Smooth muscle cell of the pulmonary artery (primary cell): ENCODE measurements at places on chromosomes 12 and 14. TPM values are rescaled to one million over a fixed set of nuclear protein-coding genes. Genes with fewer than 3 reads are reported as not detected.

The C12orf56 gene
- 0.20 and 0.40 TPM in 2 replicates for total RNA-seq

The TOMM20L gene
- total RNA-seq = not detected in 2 replicates

The CCDC60 gene
- not detected in 2 replicates for total RNA-seq

The FGF6 gene
- total RNA-seq = not detected in 2 replicates

The REM2 gene
- total RNA-seq = 0.07 and 0.13 TPM in 2 replicates

The KRT6C gene
- 0.07 TPM in 1 of 2 replicates, not detected in the other for total RNA-seq

The GSG1 gene
- total RNA-seq = 0.07 and 0.39 TPM in 2 replicates

The ZNF641 gene
- 11.8 and 12.2 TPM in 2 replicates for total RNA-seq

The SMCO2 gene
- total RNA-seq = 0.40 TPM in 1 of 2 replicates, not detected in the other

The IFT81 gene
- total RNA-seq = 13.7 and 15.2 TPM in 2 replicates

The POTEG gene
- not detected in 2 replicates for total RNA-seq

The INTS13 gene
- 27.7 and 30.2 TPM in 2 replicates for total RNA-seq

The TUNAR gene
- not detected in 2 replicates for total RNA-seq

The B3GNT4 gene
- 0.52 and 0.59 TPM in 2 replicates for total RNA-seq

The NANOG gene
- total RNA-seq = not detected in 2 replicates

The AJUBA gene
- 43.2 and 61.2 TPM in 2 replicates for total RNA-seq

The ADGRD1 gene
- 1.4 and 3.1 TPM in 2 replicates for total RNA-seq

The PRH2 gene
- not detected in 2 replicates for total RNA-seq

The SMIM41 gene
- total RNA-seq = 0.07 and 0.10 TPM in 2 replicates

The ADCY6 gene
- 107 and 144 TPM in 2 replicates for total RNA-seq

The OVCH1 gene
- total RNA-seq = 0.07 and 0.13 TPM in 2 replicates

The ZCRB1 gene
- total RNA-seq = 22.1 and 28.2 TPM in 2 replicates

The KIF5A gene
- total RNA-seq = 0.98 and 2.1 TPM in 2 replicates

The ADCY4 gene
- 3.3 and 4.9 TPM in 2 replicates for total RNA-seq

The INHBE gene
- total RNA-seq = 2.0 and 2.1 TPM in 2 replicates

The LRRC10 gene
- not detected in 2 replicates for total RNA-seq

The TMEM30B gene
- 0.86 and 2.3 TPM in 2 replicates for total RNA-seq

The DPPA3 gene
- total RNA-seq = not detected in 2 replicates

The AACS gene
- total RNA-seq = 16.9 and 23.8 TPM in 2 replicates

The CD163 gene
- total RNA-seq = not detected in 2 replicates

The NRIP2 gene
- total RNA-seq = 0.07 TPM in 1 of 2 replicates, not detected in the other

The PLA2G1B gene
- total RNA-seq = not detected in 2 replicates

The CLEC6A gene
- not detected in 2 replicates for total RNA-seq

The CD4 gene
- 0.26 and 13.2 TPM in 2 replicates for total RNA-seq

The CD163L1 gene
- 0.43 and 2.6 TPM in 2 replicates for total RNA-seq

The ZBTB39 gene
- total RNA-seq = 4.5 and 5.9 TPM in 2 replicates

The LIN7A gene
- 4.1 and 26.8 TPM in 2 replicates for total RNA-seq

The CLEC9A gene
- total RNA-seq = not detected in 2 replicates

The CCDC198 gene
- not detected in 2 replicates for total RNA-seq

The TEX52 gene
- not detected in 2 replicates for total RNA-seq

The AVPR1A gene
- 1.9 TPM in 1 of 2 replicates, not detected in the other for total RNA-seq

The LUM gene
- 115 and 562 TPM in 2 replicates for total RNA-seq

The RAB2B gene
- total RNA-seq = 39.1 and 40.9 TPM in 2 replicates
